ENCODE measurements at places on chromosomes 1 and 21. TPM values are rescaled to one million over a fixed set of nuclear protein-coding genes. Genes with fewer than 3 reads are reported as not detected.

The CFHR5 gene
- total RNA-seq = not detected

The CD1B gene
- not detected for total RNA-seq

The CADM3 gene
- total RNA-seq = not detected

The LEFTY2 gene
- not detected for total RNA-seq

The AJAP1 gene
- not detected for total RNA-seq

The FAM110D gene
- 0.07 TPM for total RNA-seq

The TARBP1 gene
- total RNA-seq = 87.5 TPM

The SHISAL2A gene
- total RNA-seq = 2.5 TPM

The SPATC1L gene
- total RNA-seq = 14.7 TPM

The PCSK9 gene
- 0.05 TPM for total RNA-seq

The FAM131C gene
- total RNA-seq = 1.4 TPM

The RNF186 gene
- not detected for total RNA-seq

The EXTL2 gene
- 3.8 TPM for total RNA-seq

The FCER1A gene
- not detected for total RNA-seq

The TSPEAR gene
- not detected for total RNA-seq

The GNAT2 gene
- 0.18 TPM for total RNA-seq

The KDF1 gene
- not detected for total RNA-seq

The UBL4B gene
- not detected for total RNA-seq

The NFIA gene
- 1.4 TPM for total RNA-seq

The ELAPOR1 gene
- total RNA-seq = 19.7 TPM

The P3H1 gene
- total RNA-seq = 56.7 TPM

The ADGRB2 gene
- total RNA-seq = 5.4 TPM

The PROK1 gene
- not detected for total RNA-seq

The ACTA1 gene
- not detected for total RNA-seq

The RIPK4 gene
- total RNA-seq = not detected

The RPTN gene
- not detected for total RNA-seq

The CSF3R gene
- 0.11 TPM for total RNA-seq

The CELSR2 gene
- 4.3 TPM for total RNA-seq

The OR10J1 gene
- total RNA-seq = not detected

The KRTAP21-1 gene
- not detected for total RNA-seq

The OR14K1 gene
- not detected for total RNA-seq

The SPOCD1 gene
- 0.07 TPM for total RNA-seq

The MPZL1 gene
- total RNA-seq = 40.5 TPM

The TRIM63 gene
- total RNA-seq = not detected

The TCHH gene
- 0.02 TPM for total RNA-seq

The ADAM30 gene
- not detected for total RNA-seq

The NPR1 gene
- total RNA-seq = not detected

The SEC16B gene
- not detected for total RNA-seq

Measured in activated T-helper 2 cell treated with anti-CD3 and anti-CD28 coated beads, Interferon-gamma antibody, Interleukin-2, Interleukin-4, amounts not matched to agents 10 μg/mL and 5 μg/mL and 100 μg/mL, durations not matched to agents 14 hours and 24 hours and 36 hours (primary cell).